ENCODE measurements at places on chromosomes 4 and X. TPM values are rescaled to one million over a fixed set of nuclear protein-coding genes. Genes with fewer than 3 reads are reported as not detected.
A peak's percentile ranks its signal among the peaks of the same experiment; 100 is the strongest.

LONRF3 gene
- total RNA-seq, result 1.5 TPM

DRP2 gene
- total RNA-seq, result not detected

HAND2 gene
- 161 TPM for total RNA-seq

PAGE1 gene
- total RNA-seq, result not detected

THAP9 gene
- 6.0 TPM for total RNA-seq

GAGE13 gene
- total RNA-seq, result not detected

SMIM10L2A gene
- total RNA-seq, result 0.97 TPM

BGN gene
- 175 TPM for total RNA-seq

ALAS2 gene
- total RNA-seq, result 5.6 TPM

DCAF4L1 gene
- total RNA-seq, result 0.46 TPM

- no peak for DNase-seq
Measured at GRCh38 chr4:140103676-140104075, 50.3 kb downstream of the MAML3 start.

DNA sequence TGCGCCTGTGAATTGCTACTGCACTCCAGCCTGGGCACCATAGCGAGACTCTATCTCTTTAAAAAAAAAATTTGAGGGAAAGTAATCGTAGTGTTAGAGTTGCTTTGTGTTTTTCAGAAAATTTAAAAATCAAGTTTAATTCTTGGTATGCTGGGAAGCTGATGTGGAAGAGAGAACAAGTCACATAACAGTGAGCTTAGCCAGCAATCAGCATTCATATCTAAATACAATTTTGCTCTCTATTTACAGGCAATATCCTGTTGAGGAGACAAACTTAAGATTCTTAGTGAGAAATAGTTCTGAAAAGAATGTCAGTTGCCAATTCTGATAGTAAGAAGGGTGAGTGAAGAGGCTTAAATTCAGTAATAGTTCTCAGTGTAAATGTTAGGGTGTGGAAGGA is 9.6 kb upstream of the NDUFC1 start:
- no peak for DNase-seq

DNA sequence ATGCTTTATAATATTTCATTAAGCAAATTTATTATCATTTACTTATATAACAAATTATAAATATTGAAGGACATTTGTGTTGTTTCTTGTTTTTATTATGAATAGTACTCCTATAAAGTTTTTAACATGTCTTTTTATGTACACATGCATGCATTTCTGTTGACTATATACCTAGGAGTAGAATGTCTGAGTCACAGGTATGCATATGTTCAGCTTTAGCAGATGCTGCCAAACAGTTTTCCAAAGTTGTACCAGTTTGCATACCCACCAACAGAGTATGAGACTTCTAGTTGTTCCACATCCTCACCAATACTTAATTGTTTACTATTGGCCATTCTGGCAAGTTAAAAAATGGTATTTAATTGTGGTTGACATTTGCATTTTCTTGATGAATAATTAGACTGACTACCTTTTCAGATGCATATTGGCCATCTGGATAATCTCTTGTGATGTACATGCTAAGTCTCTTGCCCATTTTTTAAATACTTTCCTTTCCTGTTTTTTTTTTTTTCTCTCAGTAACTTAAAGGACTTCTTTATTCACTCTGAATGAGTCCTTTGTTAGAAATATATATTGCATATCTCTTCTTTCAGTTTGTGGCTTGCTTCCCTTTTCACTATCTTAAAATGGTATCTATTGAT is 132.2 kb upstream of the TRIM2 start:
- no peak for DNase-seq

GRCh38 chrX:4830880-4831557 is 1117.6 kb upstream of the PRKX start:
- DNase-seq, result no peak

DNA sequence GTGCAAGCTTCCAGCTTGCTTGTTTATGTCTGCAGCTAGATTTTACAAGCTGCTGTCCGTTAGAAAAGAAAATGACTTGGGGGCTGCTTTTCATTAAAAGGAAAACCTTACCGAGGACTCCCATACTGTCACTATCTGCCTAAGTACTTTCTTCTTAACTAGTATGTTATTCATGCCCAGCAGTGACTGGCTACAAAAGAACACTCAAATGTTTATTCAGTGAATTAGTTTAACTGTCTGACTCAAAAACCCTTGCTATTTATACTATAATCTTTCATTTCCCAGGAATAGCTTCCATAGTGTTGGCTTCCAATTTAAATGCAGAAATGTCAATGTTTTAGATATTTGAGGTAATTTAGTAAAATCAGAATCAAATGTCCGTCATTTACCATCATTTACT is 164.9 kb downstream of the DTHD1 start:
- DNase-seq, result no peak

DNA sequence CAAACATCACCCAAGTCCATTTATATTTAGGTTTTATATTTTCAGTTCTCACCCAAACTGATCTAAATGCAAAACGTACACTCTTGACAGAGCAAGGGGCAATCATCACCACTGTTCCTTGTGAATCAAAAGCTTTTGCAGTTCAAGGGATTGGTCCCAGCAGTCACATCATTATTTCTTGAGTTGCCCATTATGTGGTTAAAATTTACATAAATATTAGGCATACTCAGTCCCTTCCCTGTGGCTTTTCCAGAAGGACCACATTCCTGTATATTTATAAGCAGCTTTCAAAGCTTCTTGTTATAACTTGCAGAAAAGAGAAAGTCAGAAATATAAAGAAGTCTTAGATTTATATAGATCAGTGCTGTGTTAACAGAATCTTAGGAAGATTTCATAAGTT is 224.4 kb downstream of the CLCN4 start:
- no peak for DNase-seq

DNA sequence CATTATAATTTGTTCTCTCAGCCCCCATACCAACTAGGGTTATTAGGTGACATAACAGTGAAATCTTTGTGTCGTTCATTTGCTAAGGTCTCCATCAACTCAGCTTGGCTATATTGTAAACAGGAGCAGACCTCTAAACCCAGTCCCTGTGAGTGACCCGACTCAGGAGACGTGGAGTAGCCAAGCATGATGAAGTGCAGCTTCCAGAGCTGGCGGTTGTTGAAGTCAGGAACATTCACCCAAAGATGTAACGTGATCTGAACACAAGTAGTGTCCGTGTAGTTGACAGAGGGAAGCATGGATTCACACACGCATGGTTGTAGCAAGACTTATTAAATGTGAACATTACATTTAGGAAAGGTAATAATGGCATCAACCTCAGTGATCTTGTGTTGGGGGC is 102.3 kb downstream of the FAM193A start:
- peak; percentile 38 for DNase-seq

GRCh38 chr4:178553201-178553600 is 1111.0 kb upstream of the AGA start:
- no peak for DNase-seq

GRCh38 chr4:76811604-76812412 is 86.1 kb downstream of the SOWAHB start:
- no peak for DNase-seq

DNA sequence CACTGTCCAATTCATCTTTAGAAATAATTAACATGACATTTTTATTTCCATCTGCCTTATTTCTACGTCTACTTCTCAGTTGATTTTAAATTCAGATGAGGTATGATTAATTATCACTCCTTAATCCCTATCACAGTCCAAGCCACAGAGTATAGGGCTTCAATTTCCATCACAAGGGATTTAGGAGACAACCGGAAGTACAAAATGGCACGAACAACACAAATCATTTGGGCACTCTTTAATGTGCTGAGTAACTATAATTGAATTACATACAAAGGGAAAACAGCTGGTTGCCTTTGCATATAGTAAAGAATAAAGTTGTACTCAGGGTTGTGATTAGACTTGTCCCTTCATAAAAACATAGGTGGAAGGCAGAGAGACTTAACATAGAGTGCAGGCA is 290.4 kb upstream of the MAGEB16 start:
- no peak for DNase-seq

GRCh38 chrX:93169771-93170170 is 503.6 kb downstream of the NAP1L3 start:
- DNase-seq, result no peak

DNA sequence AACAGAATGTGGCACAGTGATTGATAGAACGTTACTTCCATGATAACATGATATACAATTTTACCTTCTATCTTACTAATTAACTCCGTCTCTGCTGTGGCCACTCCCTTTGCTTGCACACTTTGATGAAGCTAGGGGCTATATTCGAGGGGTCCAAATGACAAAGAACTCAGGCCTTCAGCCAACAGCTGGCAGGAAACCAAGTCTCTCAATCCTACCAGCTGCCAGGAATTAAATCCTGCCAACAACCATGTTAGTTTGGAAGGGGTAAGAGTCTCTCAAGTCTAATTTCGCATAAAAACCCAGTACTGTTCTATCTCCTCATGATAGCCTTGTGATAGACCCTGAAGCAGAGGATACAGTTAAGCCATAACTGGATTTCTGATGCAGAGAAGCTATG is 1122.9 kb upstream of the PCDH10 start:
- DNase-seq, result no peak

DNA sequence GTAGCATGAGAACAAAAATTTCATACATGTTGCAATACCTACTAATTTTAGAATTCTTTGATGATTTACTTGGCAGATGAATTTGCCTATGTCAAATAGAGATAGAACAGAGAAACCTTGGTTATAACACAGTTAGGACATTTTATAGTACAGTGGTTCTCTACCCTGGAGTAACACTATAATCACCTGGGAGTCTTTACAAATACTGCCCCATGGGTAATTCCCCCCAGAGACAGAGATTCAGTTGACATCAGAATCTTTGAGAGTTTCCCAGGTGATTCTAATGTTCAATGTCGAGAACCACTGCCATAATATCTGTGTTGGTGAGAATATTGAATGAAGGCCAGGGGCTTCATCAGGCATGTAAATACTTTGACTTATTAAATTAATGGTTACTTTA is 401.3 kb upstream of the NDST4 start:
- DNase-seq, result no peak

GRCh38 chrX:2732076-2732475 is 19.8 kb upstream of the XG start:
- DNase-seq, result no peak

DNA sequence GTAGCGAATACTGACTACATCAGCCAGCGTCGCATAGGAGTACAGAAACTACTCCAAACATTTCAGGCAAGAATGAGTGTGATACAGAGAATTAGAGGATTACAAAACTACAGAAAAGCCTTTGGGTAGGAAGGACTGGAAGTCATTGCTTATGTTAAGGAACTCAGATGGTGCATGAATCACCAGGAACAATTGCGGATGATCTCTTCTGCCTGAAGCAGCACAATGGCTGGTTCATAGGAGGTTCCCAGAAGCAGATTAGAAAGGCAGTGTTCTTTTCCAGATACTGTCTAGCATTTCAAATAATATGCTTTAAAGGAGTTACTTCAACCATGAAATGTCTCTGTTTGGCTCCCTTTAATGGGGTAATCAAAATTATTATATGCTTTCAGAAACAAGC is 42.5 kb upstream of the MAP9 start:
- DNase-seq, result no peak

DNA sequence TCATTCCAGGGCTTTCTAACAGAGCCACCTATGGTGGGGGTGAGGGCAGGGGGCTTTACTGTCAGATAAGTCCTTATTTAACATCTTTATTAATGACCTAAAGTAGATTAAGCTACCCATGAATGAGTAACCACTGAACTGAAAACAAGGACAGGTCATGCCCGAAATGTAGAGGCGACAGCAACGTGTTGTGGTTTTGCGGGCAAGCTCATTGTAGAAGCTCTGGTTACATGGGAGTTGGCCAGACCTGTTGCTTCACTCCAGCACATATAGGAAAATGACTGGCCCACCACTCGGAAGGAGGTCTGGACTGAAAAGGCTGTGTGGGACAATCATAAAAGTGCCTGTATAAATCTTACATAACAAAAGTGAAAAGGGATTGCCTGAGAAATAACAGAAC is 109.6 kb upstream of the NDP start:
- no peak for DNase-seq

DNA sequence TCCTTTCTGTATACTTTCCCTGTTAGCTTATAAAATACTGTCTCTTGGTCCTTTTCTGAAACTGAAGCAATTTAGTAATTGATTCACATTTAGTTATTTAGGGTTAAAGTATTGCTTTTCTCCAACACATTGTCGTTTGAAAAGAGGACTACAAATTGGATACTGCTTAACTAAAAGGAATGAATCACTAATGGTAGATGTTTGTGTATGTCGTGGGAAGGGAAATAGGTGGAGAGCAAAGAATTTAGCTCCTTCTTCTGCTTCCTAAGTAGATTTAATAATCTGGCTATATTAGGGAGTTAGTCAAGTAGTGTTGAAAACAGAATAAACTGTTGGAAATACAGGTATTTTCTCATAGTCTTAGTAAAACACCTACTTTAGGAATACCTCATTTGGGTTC is 27.9 kb downstream of the SLAIN2 start:
- DNase-seq, result no peak

DNA sequence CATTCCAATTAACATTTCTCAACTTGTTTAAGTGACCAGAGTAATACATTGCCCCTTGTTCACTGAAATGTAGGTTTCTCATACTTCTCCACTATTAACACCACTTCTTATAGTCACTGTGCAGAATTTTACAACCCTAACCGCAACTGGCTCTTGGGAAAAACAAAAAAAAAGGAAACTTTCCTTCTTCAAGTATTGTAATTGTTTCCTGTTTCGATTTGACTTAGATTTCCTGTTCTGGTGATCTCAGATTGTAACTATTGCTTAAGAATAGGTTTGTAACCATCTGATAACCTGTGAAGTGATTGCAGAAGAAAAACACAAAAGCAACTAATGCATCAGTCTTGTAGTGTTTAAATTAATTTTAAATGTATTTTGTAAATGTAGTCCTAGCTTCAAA is 594.7 kb upstream of the GALNT7 start:
- no peak for DNase-seq

DNA sequence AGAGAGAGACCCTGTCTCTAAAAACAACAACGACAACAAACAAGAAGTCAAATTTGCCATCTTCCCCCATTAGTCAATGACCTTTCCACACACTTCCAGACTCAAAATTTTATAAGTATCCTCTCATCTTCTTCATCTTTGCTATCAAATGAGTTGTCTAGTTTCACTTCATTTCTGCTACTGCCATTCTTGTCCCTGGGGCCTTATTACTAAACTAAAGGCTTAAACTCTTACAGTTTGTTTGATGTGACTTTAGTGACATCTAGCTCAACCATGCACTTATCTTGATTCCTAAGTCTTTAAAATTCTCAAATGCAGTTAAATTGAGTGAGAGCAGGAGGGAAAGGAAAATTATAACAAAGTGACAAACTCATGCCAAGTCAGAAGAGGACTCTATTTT is 271.8 kb upstream of the GK2 start:
- DNase-seq, result no peak

DNA sequence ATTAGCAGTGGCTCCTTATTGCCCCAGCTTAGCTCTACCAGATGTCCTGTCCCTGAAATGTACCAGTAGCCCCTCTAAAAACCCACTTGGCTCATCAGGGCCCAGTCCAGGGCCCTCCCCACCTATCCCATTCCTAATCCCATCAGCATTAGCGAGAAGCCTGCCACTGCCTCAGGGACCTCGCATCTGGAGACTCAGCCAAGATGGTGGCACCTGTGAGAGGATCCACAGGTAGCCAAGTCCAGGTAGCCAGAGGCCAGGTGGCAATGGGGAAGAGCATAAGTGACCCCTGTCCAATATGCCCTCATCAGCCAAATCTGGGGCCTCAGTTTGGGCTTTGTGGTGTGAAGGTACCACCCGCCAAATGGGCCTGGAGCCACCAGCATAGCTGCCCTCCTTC is 97.7 kb downstream of the MAMLD1 start:
- DNase-seq, result no peak

- DNase-seq, result no peak
Measured at GRCh38 chr4:88616275-88617150, 24.2 kb downstream of the HERC3 start.

Data from cardiac septum (tissue), 1 donor.